ENCODE measurements at places on chromosomes 4 and X.
A peak's percentile ranks its signal among the peaks of the same experiment; 100 is the strongest.

DNA sequence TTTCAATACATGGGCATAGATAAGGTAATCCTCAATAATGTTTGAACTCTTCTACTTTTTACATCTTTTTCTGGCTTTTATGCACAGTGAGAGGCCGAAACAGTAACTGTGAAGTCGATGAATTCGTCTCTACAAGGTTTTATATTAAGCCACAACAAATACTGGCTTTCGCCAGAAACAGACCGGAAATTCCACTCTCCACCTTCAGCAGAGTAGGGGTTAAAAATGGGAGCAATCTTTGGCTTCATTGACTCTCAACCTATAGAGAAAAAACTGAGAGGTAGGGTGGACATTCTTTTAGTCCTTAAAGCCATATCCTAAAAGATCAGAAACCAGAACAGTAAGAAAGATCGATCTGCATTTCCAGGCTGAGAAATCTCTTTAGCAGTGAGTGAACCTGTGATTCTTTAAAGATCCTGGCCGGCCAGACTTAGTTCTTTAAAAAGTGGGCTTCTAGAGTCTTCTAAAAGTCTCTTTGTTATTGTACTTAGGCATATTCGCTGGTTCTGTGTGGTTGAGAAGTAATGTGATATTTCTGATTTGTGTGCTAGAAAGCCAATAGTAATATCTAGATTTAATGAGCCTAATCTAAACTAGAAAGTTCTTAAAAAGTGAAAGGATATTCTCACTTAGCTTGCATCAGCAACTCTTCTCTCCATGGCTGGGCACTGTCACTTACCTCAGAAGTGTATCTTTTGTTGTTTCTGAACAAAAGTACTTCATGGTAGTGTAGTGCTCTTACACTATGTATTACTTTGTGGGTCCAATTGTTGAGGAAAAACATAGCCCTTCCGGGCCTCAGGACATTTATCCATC, 2.0 kb downstream of the HSPA4L start:
- no peak for DNase-seq

DNA sequence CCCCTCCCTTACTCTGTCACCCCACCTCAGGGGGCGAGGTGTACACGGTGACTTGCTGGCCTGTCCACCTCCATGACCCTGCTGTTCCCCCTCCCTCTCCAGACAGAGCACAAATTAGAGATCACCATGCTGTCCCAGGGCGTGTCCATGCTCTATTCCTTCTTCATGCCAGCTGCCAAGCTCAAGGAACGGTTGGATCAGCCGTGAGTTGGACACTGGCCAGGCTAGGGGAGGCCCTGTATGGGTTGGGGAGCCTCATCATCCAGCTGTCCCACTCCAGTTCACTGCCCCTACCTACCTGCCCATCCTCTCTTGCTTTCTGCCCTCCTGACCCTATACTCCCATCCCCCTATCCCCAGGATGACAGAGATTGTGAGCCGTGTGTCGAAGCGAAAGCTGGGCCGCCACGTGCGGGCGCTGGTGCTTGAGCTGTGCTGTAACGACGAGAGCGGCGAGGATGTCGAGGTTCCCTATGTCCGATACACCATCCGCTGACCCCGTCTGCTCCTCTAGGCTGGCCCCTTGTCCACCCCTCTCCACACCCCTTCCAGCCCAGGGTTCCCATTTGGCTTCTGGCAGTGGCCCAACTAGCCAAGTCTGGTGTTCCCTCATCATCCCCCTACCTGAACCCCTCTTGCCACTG, 3.9 kb upstream of the CDK16 start:
- DNase-seq = no peak

GRCh38 chrX:51975811-51976210, 82.4 kb downstream of the MAGED1 start:
- DNase-seq = no peak

DNA sequence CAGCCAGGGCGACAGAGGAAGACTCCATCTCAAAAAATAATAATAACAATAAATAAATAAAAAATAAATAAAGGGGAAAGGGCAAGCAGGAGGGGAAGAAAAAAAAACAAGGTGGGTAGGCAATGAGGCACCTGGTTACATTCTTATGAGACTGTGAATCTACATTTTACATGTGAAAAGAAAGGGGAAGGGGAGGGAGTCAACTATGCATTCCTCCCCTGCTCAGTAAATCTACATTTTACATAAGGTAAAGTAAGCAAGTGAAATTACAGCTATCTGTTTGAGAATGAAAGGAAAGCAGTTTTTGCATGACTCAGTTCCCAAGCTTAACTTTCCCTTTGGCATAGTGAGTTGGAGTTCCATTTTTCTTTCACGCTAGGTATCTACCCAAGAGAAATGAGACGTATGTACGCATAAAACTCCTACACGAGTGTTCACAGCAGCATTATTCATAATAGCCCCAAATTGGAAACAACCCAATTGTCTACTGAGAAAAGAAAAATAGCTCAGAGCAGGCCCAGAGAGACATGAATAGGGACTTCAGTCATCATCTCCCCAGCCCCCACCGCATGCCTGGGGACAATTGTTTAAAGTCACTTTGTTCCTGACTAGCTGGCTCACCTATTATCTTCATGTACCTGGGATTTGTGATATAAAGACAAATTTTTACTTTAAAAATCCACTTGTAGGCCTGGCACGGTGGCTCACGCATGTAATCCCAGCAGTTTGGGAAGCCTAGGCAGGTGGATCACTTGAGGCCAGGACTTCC, 52.4 kb downstream of the DDX3X start:
- no peak for DNase-seq

DNA sequence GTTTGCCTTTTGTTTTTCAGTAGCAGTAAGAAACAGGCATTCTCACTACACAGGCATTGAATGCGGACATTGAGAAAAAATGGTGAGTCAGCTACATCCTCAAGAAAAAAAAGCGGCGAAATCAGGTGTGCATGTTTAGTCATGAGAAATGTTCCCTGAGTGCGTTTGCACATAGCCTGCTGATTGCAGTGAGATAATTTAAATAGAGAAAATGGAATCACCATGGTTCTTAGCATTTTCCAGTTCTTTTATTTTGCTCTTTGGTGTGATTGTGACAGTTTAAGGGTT, 54.1 kb upstream of the CLDN34 start:
- DNase-seq = no peak

DNA sequence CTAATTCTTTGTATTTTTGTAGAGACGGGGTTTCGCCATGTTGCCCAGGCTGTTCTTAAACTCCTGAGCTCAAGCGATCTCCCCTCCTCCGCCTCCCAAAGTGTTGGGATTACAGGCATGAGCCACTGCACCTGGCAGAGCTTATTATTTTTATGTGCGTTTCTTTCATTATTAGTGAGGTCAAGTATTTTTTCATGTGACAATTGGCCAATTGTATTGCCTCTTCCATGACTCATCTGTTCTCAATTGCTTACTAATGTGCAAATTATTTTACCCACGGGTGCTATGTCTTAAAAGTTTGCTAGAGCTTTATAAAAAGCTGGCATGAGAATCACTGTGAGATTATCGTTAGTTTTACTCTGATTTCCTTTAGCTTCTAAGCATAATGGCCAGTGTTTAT, 13.0 kb upstream of the ARX start:
- no peak for DNase-seq

DNA sequence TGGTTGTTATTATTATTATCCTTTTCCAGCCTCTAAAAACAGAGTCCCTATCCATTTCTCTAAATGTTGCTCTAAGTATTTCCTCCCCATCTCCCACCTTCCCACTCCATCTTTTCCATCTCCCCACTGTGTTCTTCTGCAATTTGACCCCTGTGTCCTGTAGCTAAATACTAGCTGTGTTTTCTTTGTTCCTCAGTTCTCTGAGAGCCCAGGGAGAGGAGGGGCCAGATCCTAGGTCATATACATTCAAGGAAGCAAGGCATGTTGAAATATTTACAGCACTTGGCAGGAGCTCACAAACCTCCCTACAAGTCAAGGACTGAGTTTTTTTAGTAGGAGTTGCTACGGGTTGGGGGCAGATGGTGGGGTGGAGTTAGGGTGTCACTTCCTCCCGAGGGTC, 10.5 kb downstream of the SLC16A2 start:
- DNase-seq = no peak

DNA sequence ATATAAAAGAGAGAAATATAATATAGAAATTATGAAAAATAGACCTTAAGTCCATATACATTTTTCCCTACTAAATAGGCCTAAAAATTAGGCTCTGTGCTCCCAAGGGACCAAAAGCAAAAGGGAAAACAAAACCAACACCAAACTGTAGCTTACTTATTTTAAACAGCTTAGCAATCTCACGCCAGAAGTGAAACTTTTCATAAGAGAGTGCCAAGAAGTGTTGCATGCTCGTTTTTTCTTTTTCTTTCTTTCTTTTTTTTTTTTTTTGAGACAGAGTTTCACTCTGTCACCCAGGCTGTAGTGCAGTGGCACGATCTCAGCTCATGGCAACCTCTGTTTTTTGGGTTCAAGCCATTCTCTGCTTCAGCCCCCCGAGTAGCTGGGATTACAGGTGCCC, 250.4 kb downstream of the TMA16 start:
- DNase-seq = no peak

DNA sequence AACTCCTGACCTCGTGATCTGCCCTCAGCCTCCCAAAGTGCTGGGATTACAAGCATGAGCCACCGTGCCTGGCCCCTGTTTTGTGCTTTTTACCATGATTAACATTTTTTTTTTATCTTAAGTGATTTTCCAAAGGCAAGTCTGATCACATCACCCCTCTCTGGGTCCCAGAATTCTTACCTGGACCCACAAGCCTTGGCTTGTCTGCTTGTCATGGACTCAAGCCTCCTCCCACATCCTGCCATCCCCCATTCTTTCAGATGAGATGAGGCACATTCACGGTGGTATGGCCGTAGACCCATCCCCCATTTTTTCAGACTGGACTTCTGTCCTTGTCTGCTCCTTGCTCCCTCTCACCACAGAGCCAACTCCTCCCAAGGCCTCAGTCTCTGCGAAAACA, 55.3 kb downstream of the APLN start:
- no peak for DNase-seq

GRCh38 chrX:30573125-30573524, 4.4 kb downstream of the TASL start:
- DNase-seq = no peak

DNA sequence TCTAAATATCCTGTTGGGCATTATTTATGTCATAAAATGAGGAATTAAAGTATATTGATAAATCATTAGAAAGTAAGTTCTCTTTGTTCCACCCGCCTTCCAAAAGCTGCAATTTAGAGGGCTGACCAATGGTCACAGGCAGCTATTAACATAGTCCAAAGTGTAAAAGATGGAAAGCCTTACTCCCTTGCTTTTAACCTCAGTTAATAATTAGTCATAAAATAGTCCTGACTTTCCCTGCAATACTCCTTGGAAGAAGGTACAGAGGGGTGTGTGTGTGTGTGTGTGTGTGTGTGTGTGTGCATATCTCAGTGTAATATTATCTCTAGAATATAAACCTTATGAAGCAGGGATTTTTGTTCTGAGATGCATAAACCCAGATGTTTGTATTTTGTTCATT, 275.4 kb downstream of the FAT4 start:
- DNase-seq = no peak

DNA sequence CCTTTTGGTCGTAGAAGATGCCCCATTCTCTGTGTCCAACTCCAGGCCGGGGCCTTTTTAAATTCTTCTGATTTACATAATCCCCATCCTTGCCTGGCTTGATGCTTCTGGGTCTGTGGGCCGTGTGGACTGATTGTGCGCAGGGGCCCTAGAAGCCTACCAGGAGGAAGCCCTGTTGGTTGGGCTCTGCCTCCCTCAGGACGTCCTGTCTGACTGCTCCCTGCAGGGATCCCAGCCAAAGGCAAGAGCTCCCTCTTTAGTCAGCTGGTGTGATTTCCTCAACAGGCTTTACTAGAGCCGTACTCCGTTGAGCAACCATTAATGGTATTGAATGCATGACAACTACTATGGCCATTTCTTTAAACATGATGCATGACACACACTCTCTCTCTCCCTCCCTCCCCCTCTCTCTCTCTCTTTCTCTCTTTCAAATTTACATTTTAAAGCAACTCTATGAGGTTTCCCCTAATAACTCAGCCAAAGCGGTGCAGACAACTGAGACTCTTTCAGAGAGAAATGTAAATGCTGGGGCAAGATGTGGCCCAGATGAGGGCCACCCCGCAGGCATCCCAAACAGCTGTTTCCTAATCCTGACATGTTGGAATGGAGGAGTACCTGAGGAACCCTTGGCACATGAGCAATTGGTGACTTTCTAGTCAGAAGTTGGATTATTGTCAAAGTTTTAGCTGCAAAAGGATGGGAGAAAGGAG, 117.3 kb downstream of the DRD5 start:
- DNase-seq = no peak

DNA sequence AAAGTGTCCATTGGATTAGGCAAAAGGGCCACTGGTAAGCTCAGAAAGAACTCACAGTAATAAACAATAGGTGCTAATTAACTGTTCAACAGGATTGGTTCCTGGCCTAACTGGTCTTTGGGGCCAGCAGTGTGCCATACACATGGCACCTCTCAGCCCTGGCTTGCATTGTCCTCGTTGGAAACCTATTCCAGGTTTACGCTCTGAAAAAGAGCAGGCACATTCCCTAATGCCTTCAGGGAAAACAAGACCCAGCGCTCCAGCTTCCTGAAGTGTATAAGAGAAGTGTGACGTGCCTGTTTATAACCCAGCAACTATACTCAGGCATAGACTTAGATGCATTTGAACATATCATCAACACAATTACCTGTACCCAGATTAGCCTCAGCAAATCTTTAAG, 51.9 kb upstream of the RBM47 start:
- DNase-seq = no peak

DNA sequence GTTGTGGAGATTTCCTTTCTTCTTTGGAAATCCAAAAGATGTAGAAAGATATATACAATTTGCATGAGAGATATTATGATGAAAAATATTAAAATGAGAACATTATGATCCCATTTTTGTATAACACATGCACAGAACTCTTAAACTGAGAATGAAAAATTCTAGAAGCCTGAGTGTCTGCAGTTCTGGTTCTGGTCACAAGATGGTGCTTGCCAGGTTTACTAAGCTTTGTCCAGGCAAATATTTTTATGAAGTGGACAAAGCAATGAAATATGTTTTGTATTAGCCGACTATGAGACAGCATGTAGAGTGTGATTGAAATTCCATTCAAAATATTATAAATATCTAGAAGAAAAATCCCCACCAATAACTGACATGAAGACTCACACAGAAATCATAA, 2.2 kb downstream of the PWWP3B start:
- no peak for DNase-seq

- peak; percentile 61 for DNase-seq
Measured at GRCh38 chrX:53714580-53715345, 28.2 kb upstream of the HUWE1 start.

DNA sequence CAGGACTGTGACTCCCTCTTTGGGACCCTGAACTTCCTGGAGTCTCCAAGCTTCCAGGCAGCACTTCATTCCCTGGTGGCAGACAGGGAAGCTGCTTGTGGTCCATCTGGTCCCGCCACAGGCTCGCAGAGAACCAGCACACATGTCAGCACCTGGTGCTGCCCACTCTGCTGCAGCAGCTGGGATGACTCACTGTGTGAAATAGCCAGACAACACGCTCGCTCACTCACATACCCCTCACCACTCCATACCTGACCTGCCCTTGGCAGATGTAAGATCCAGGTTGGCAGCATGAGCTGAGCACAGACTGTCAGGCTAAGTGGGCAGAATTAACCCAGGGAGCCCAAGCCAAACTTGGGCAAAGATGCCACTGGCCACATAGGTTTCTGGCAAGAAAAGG, 613.5 kb downstream of the PCDH18 start:
- no peak for DNase-seq

- DNase-seq = no peak
Measured at GRCh38 chr4:76658231-76659102, 223.4 kb downstream of the SHROOM3 start.

GRCh38 chr4:55781812-55782211, 37.8 kb upstream of the EXOC1L start:
- DNase-seq = no peak

- DNase-seq = no peak
Measured at GRCh38 chrX:55011294-55011693, 11.1 kb downstream of the APEX2 start.
